ENCODE measurements at places on chromosomes 4 and X.

GRCh38 chrX:134741746-134742145, 83.5 kb upstream of the PLAC1 start:
- no peak overlapping the region for H3K4me3 ChIP-seq
- H3K36me3 ChIP-seq: no peaks in the 10 kb centered on the region
- DNase-seq: no peak
- no peaks in the 10 kb centered on the region for H3K27me3 ChIP-seq
- no peak overlapping the region for H3K27ac ChIP-seq
- no peaks in the 10 kb centered on the region for H3K4me1 ChIP-seq

GRCh38 chrX:155070663-155070974, 317 bp downstream of the CMC4 start:
- no peaks in the 10 kb centered on the region for H3K27me3 ChIP-seq
- H3K36me3 ChIP-seq: no peaks in the 10 kb centered on the region
- no peak for DNase-seq
- H3K4me3 ChIP-seq: peak overlapping the region; percentile 64
- H3K27ac ChIP-seq: peak overlapping the region; percentile 93

GRCh38 chr4:30757357-30757756, 37.2 kb downstream of the PCDH7 start:
- H3K36me3 ChIP-seq: no peaks in the 10 kb centered on the region
- H3K4me3 ChIP-seq: no peak overlapping the region
- peaks cover 20% of the 10 kb centered on the region for H3K4me1 ChIP-seq
- no peaks in the 10 kb centered on the region for H3K27me3 ChIP-seq
- H3K27ac ChIP-seq: no peak overlapping the region

- DNase-seq: no peak
- no peaks in the 10 kb centered on the region for H3K27me3 ChIP-seq
- no peaks in the 10 kb centered on the region for H3K4me1 ChIP-seq
- no peak overlapping the region for H3K4me3 ChIP-seq
- H3K36me3 ChIP-seq: no peaks in the 10 kb centered on the region
These were observed 291.4 kb upstream of the PRKX start for GRCh38 chrX:4004822-4005221.

DNA sequence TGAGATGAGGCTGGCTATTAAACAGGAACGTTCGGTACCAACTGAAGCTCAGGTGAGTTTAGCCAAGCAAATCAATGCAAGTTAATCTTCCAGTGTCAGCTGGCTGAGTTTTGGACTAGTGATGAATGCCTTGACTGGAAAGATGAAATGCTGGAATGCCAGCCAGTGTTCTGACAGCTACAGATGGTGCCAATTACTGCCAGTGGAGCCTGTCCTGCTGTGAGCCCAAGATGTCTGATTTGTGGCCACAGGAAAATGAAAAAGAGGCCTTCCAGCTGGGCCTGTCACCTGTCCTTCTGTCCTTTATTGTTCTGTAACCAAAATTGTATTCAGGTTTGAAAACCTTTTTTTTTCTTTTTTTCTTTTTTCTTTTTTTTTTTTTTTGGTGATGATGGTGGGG, 223.1 kb downstream of the AFF2 start:
- DNase-seq: no peak
- no peaks in the 10 kb centered on the region for H3K36me3 ChIP-seq
- H3K4me3 ChIP-seq: no peak overlapping the region
- H3K27me3 ChIP-seq: no peaks in the 10 kb centered on the region
- H3K27ac ChIP-seq: no peak overlapping the region

DNA sequence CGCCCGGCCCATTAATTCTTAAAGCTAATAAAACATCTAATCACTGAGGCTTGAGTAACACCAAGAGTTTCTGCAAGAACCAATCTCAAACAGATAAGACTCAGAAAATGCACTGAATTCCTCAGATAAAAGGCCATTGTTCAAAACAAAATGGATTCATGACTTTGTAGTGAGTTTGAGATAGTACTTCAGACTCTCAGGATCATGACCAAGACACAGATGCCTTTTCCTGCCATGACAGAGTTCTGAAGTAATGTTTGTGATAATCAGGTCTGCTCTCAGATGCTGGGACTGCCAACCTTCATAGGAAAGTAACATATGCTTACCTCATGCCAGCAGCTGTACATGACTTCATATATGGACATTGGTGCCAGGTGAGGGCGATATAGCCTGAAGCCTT, 54.6 kb downstream of the NIPAL1 start:
- H3K4me1 ChIP-seq: no peaks in the 10 kb centered on the region
- H3K27me3 ChIP-seq: no peaks in the 10 kb centered on the region
- H3K4me3 ChIP-seq: no peak overlapping the region
- no peaks in the 10 kb centered on the region for H3K36me3 ChIP-seq
- no peak overlapping the region for H3K27ac ChIP-seq

DNA sequence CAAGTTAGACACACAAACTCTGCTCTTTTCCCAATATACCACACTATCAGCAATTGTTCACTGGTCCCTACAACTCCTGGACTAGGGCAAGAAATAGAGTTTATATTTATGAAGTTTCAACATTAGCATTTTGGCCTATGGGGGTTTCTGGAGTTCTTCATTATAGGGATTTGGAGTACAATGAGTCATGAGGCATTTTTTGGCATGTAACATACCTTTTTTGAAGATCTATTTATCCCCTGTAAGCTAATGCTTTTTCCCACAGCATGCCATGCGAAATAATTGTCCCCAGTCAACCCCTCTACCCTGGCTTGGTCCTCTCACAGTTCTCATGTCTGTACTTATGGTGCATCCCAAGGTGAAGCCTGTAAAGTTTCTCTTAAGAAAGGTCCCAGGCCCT, 36.7 kb upstream of the EDA2R start:
- no peak overlapping the region for H3K4me3 ChIP-seq
- no peaks in the 10 kb centered on the region for H3K4me1 ChIP-seq
- H3K27me3 ChIP-seq: no peaks in the 10 kb centered on the region

DNA sequence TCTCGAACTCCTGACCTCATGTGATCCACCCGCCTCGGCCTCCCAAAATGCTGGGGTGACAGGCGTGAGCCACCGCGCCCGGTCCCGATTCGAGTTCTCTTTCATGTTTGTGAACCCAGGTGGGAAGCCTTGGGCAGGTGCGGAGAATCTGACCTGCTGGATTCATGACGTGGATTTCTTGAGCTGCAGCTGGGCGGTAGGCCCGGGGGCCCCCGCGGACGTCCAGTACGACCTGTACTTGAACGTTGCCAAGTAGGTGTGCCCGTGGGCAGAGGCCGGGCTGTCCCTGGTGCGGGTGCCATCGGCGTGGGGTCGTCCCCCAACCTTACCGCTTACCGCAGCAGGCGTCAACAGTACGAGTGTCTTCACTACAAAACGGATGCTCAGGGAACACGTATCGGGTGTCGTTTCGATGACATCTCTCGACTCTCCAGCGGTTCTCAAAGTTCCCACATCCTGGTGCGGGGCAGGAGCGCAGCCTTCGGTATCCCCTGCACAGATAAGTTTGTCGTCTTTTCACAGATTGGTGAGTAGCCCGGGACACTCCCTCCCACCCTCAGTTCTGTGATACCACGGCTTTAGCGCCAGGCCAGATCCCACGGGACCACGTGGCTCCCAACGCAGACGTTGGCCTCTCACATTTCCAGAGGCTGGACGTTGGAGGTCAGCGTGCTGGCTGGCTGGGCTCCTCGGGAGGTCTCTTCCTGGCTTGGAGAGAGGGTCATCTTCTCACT, 15.6 kb downstream of the IL3RA start:
- H3K27ac ChIP-seq: no peak overlapping the region
- no peaks in the 10 kb centered on the region for H3K27me3 ChIP-seq
- no peaks in the 10 kb centered on the region for H3K4me1 ChIP-seq
- DNase-seq: no peak

DNA sequence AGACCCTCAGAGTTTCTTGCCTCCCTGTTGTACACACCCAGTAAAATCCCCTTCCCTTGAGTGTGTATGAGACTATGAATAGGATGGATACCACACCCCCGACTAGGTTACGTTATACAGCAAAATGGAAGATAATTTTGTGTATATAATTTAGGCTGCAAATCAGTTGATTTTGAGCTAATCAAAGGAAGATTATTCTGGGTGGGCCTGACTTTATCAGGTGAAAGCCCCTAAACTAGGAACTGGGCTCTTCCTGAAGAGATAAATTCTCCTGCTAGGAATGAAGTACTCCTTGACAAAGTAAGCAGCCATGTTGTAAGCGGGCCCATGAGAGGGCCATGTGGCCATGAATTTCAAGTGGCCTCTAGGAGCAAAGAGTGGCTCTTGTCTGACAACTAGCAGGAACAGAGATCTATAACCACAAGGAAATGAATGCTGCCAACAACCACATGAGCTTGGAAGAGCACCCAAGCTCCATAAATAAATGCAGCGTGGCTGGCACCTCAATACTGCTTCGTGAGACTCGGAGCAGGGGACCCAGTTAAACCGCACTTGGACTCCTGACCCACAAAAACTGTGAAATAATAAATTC, 646.4 kb downstream of the IL1RAPL1 start:
- H3K36me3 ChIP-seq: no peaks in the 10 kb centered on the region
- H3K4me3 ChIP-seq: no peak overlapping the region
- no peaks in the 10 kb centered on the region for H3K27me3 ChIP-seq
- no peaks in the 10 kb centered on the region for H3K4me1 ChIP-seq
- DNase-seq: no peak

DNA sequence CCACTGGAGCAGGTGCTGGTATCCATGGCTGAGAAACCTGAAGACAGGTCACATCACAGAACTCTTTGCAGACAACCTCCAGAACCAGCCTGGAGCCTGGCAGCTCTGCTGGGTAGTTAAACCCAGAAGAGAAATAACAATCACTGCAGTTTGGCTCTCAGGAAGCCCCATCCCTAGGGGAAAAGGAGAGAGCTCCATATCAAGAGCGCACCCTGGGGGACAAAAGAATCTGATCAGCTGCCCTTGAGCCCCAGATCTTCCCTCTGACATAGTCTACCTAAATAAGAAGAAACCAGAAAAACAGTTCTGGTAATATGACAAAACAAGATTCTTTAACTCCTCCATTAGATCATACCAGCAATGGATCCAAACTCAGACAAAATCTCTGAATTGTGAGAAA, 823.2 kb upstream of the FRG1 start:
- H3K4me1 ChIP-seq: no peaks in the 10 kb centered on the region
- no peak for DNase-seq
- no peaks in the 10 kb centered on the region for H3K36me3 ChIP-seq
- no peak overlapping the region for H3K4me3 ChIP-seq

- no peaks in the 10 kb centered on the region for H3K27me3 ChIP-seq
- H3K4me3 ChIP-seq: no peak overlapping the region
- DNase-seq: no peak
- no peaks in the 10 kb centered on the region for H3K4me1 ChIP-seq
These were observed 165.0 kb downstream of the ARHGAP24 start for GRCh38 chr4:85639946-85640345.

DNA sequence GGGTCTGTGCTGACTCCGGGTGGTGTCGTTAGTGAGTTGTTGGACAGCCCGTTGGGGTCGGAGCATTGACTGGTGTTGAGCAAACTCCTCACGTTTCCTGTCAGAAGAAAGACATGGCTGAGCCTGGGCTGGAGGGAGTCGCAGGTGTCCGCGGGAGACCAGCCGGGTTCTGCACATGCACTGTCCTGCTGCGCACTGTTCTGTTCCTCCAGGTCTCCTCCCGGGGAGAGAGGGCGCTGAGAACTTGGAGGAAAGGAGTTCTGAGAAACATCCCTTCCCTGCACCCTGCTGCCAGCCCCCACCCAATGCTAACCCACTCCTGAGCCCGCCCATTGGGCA, 1.1 kb downstream of the ZNF141 start:
- H3K4me3 ChIP-seq: peak overlapping the region; percentile 100
- no peaks in the 10 kb centered on the region for H3K4me1 ChIP-seq
- no peak overlapping the region for H3K27ac ChIP-seq
- H3K36me3 ChIP-seq: peaks cover 9% of the 10 kb centered on the region
- no peaks in the 10 kb centered on the region for H3K27me3 ChIP-seq

DNA sequence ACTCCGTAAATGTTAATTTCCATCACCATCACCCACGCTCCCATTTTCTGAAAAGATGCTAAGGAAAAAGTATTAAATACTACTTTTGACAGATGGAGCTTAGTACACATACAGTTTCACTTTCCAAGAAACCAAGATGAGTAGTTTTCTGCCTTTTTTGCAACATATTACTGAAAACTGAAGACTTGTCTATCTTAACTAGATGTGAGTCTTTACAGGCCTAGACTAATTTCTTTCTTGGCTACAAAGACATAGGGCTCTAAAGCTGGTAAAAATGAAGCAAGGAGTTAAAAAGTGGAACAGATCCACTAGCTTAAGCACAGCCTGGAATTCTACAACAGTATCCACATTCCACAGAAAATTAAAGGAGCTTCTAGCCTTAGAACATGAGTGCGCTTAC, 68.2 kb downstream of the ATP11C start:
- no peaks in the 10 kb centered on the region for H3K36me3 ChIP-seq
- no peak for DNase-seq
- H3K4me3 ChIP-seq: no peak overlapping the region
- no peaks in the 10 kb centered on the region for H3K4me1 ChIP-seq
- no peak overlapping the region for H3K27ac ChIP-seq
- no peaks in the 10 kb centered on the region for H3K27me3 ChIP-seq

DNA sequence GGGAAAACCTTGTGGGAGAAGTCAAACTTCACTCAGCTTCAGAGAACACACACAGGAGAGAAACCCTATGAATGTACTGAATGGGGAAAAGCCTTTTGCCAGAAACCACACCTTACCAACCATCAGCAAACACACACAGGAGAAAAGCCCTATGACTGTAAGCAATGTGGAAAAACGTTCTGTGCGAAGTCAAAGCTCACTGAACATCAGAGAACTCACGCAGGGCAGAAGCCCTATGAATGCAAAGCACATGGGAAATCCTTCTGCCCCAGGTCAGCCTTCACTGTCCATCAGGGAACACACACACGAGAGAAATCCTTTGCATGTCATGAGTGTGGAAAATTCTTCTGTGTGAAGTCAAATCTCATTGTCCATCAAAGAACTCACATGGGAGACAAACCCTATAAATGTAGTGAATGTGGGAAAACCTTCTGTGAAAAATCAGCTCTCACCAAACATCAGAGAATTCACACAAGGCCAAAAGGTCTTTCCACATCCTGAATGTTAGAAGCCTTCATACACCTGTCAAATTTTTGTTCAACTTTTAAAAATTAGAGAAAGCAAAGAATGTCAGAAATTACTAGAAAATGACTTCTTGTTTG, 199.4 kb downstream of the SMIM20 start:
- H3K4me3 ChIP-seq: no peak overlapping the region
- H3K27me3 ChIP-seq: no peaks in the 10 kb centered on the region
- no peak overlapping the region for H3K27ac ChIP-seq
- no peaks in the 10 kb centered on the region for H3K36me3 ChIP-seq
- H3K4me1 ChIP-seq: no peaks in the 10 kb centered on the region
- no peak for DNase-seq

DNA sequence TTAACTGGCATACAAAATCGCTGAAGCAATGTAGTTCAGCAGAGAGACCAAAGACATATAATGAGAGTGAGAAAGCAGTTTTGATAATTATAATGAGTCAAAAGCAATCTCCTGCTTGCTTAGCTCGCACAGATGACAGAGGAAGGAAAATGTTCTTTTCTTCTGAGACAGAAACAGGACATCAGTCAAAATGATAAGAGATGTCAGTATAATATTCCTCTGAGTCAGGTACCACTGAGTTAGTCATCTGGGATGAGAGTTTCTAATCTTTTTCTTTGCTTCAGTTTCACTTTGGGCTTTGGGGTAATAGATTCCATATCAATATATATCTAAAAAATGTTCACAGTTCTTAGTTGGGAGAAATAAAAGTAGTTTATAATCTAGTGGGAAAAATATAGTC, 387.2 kb downstream of the PCDH7 start:
- H3K27ac ChIP-seq: peak overlapping the region; percentile 4
- H3K36me3 ChIP-seq: no peaks in the 10 kb centered on the region
- DNase-seq: no peak
- no peak overlapping the region for H3K4me3 ChIP-seq
- no peaks in the 10 kb centered on the region for H3K27me3 ChIP-seq

- H3K36me3 ChIP-seq: no peaks in the 10 kb centered on the region
- H3K4me1 ChIP-seq: no peaks in the 10 kb centered on the region
- no peak overlapping the region for H3K27ac ChIP-seq
- H3K27me3 ChIP-seq: no peaks in the 10 kb centered on the region
- DNase-seq: no peak
These were observed 69.9 kb downstream of the COX7B2 start for GRCh38 chr4:46839128-46839527.

Data from ascending aorta (tissue), 2 donors.